Aorta (tissue), 5 donors: ENCODE measurements at places on chromosomes 1 and 21. TPM values are rescaled to one million over a fixed set of nuclear protein-coding genes. Genes with fewer than 3 reads are reported as not detected.
A peak's percentile ranks its signal among the peaks of the same experiment; 100 is the strongest.

DNA sequence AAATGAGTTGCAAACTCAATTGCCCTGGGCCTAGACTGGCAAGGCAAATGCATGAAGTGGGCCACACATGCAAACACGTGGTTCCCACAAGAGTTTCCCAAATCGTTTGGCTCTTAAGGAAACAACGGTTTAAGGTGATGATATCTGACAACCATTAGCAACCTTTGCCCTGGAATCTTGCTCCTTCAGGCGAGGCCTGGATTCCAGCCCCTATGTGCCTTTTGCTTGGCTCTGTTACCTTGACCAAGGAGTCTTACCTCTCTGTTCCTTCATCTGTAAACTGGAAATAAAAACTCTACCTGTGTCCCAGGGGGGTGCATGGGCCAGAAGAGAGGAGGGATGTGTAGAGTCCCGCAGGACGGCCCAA lies 72.1 kb upstream of the CASZ1 start:
- DNase-seq = no peak

DNA sequence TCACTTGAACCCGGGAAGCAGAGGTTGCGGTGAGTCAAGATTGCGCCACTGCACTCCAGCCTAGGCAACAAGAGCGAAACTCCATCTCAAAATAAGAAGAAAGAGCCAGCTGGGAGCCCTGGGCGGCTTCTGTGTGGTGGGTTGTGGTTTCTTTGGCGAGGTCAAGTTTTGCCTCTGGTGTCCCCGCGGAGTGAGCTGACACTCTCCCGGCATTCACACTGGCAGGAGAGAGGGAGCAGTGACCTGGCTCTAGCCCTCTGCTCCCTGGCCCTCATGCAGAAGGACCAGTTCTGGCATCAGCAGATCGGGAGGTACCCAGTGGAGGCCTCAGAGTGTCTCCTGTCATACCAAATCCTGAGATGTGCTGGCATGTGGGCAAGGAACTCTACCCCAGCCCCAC lies 81.0 kb upstream of the VAMP3 start:
- no peak for DNase-seq

GRCh38 chr21:41321211-41321907 lies 4.8 kb downstream of the FAM3B start:
- no peak for DNase-seq

GRCh38 chr21:46193829-46194373 lies 9.6 kb upstream of the SPATC1L start:
- DNase-seq = peak; percentile 14

DNA sequence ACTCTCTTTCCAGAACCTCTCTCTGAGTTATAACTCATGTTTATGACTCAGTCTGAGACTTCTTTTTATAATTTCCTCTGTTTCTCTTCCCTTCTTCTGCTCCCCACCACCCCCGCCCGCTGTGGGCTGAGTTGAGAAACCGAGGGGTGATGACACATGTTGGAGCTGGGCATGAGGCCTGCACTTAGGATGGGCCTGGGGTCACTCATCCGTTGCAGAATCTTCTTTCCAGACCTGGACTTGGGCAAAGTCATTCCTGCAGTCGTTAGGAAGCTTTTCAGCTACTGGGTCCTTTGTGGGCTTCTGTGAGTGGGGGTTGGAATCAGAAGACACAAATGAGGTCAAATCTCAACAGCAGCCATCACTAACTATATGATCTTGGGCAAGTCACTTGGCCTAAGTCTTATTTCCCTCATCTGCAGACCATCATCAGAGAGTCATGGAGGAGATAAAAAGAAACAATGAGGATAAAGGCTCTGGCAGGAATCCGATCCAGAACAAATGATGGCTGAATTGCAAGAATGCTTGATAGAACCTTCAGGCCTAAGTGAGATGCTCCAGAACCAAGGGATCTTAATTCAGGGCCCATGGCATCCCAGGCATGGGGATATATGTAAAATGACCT lies 53.4 kb downstream of the RPS6KA1 start:
- DNase-seq = peak; percentile 78

- DNase-seq = no peak
These were observed 230.8 kb upstream of the CHRM3 start for GRCh38 chr1:239155466-239156091.

GRCh38 chr1:206770531-206771337 lies at the start of gene IL19:
Gene IL19, plus strand, starts transcription at chr1:206770773. Its CDS starts 65,890 bp downstream, at chr1:206836663.
- DNase-seq = peak; percentile 55

Gene DCST1
- not detected for polyA plus RNA-seq

Gene NBPF6
- polyA plus RNA-seq = not detected

Gene PADI3
- not detected for polyA plus RNA-seq

Gene REN
- polyA plus RNA-seq = not detected

Gene HMGCS2
- 1.1 TPM for polyA plus RNA-seq

Gene RGL1
- 8.8 TPM for polyA plus RNA-seq
